ENCODE measurements at places on chromosomes 6 and 20. TPM values are rescaled to one million over a fixed set of nuclear protein-coding genes. Genes with fewer than 3 reads are reported as not detected.

DNA sequence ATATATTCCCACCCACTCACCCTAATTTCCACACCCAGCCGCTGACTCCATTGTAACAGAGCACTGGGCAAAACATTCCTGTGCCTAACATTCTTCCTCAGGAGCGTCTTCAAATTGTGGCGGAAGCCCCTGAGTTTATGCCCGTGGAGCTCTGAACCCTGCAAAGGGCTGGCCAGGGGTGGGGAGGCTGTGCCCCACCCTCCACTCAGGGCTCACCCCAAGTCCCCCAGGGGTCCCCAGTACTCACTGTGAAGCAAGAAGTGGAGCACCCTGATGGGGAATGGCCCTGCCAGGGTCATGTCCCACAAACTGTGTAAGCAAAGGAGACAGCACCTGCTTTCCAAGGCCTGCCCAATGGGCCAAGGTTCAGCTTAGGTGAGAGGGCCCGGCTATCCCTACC is 303.2 kb downstream of the PREX1 start:
- no peaks in the 10 kb centered on the region for H3K27me3 ChIP-seq
- H3K4me3 ChIP-seq, result no peak overlapping the region
- no peaks in the 10 kb centered on the region for H3K36me3 ChIP-seq
- DNase-seq, result no peak
- H3K27ac ChIP-seq, result no peak overlapping the region

DNA sequence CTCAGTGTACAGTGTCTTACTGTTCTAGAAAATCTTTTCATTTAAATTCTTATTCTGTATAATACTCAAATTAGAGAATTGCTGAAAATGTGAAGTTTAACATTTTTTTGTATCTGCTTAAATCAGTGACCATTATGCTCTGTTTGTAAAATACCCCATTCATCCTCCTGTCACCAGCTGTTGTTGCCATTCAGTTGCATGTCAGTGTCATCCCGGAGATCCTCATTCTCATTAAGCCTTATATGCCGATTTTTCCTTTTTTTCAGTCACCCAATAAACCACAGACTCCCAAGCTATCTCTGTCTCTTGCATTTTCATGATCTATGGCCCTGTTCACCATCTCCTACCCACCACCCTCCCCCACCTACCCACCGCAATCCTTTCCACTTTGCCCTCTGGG is 20.4 kb downstream of the GTF2H5 start:
- H3K4me3 ChIP-seq, result no peak overlapping the region
- peaks cover 5% of the 10 kb centered on the region for H3K4me1 ChIP-seq
- H3K27ac ChIP-seq, result no peak overlapping the region
- no peaks in the 10 kb centered on the region for H3K36me3 ChIP-seq

Gene FRK
- 1.7 TPM for total RNA-seq

DNA sequence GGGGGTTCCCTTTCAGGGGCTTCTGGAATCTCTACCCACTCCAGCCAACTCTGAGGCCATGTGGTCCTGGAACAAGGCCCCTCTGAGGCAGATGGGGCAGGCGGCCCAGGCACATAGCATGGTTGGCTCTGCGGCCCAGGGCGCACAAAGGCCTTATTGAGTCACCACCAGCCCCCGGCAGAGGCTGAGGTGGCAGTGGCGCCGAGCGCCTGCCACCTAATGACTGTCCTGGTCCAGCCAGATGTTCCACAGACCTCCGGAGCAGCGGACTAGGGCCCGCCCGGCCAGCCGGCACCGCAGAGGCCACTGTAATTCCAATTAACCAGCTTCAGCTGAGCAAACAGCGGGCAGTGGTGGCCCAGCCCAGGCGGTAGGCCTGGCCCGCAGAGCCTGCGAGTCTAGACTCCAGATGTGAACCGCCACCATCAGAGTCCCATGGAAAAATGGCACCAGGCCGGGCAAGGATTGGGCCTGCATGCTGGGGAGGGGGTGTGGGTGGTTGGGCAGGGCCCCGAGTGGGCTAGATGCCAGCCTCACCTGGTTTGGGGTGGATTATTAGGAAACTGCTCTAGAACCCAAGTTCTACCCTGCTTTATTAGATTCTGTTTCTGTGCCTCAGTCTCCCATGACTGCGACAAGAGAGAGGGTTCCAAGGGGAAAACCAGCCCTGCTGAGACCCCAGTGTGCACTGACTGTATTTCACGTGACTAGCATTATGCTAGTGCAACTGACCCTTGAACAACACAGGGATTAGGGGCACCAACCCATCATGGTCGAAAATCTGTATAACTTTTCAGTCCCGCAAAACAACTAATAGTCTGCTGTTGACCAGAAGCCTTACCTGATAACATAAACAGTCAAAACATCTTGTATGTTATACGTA is 34.1 kb upstream of the ID1 start:
- no peak for DNase-seq
- H3K4me1 ChIP-seq, result peaks cover 13% of the 10 kb centered on the region
- H3K27ac ChIP-seq, result peak overlapping the region; percentile 95
- no peak overlapping the region for H3K4me3 ChIP-seq
- H3K36me3 ChIP-seq, result peaks cover 11% of the 10 kb centered on the region
- no peaks in the 10 kb centered on the region for H3K27me3 ChIP-seq

Data from adrenal gland (tissue), 19 donors.